ENCODE measurements at places on chromosomes 11 and 22.
A peak's percentile ranks its signal among the peaks of the same experiment; 100 is the strongest.

GRCh38 chr11:6443269-6444003 is 2.6 kb upstream of the HPX start:
- peak; percentile 37 for DNase-seq

GRCh38 chr11:105183426-105183825 is 43.9 kb upstream of the CARD18 start:
- no peak for DNase-seq

DNA sequence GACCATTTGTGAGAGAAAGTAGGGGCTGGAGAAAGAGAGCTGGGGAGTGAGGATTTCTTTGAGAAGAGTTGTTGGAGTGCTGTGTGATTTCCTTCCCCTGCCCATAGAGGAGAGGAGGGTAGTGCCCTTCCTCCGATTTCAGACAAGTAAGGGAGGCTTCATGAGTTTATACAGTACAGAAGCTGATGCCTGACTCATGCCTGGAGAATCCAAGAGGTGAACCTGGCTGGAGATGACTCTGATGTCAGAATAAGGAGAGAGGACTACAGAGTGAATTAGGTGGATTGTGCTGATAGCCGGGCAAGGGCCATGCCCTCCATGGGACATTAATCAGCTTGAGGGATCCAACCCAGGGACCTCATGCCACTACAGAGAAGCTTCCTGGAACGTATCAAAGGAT is 91.6 kb downstream of the FAR1 start:
- DNase-seq: peak; percentile 25

- peak; percentile 68 for DNase-seq
Measured at GRCh38 chr22:22210375-22210774, 34.2 kb upstream of the VPREB1 start.

- DNase-seq: no peak
Measured at GRCh38 chr11:62713343-62713742, 5.9 kb downstream of the GNG3 start.

- DNase-seq: no peak
Measured at GRCh38 chr11:73218830-73219215, 742 bp downstream of the P2RY2 start.

DNA sequence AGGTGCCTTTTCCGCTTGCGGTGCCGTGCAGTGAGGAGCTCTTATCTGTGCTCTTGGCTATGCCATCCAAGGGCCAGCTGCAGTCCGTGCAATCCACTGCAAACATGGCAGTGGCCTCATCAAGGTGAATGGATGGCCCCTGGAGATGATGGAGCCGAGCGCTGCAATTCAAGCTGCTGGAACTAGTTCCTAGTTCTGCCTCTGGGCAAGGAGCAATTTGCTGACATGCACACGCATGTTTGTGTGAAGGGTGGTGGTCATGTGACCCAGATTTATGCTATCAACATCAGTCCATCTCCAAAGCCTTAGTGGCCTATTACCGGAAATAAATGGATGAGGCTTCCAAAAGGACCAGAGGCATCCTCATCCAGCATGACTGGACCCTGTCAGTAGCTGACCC is 3.1 kb upstream of the EHD1 start:
- DNase-seq: no peak

- no peak for DNase-seq
Measured at GRCh38 chr11:68734111-68734510, 17.2 kb downstream of the TESMIN start.

GRCh38 chr22:50563413-50564160 is 868 bp upstream of the SYCE3 start:
- no peak for DNase-seq

- peak; percentile 14 for DNase-seq
Measured at GRCh38 chr22:37907036-37907954, 1.2 kb downstream of the MICALL1 start.

- no peak for DNase-seq
Measured at GRCh38 chr11:65382804-65383368, 440 bp upstream of the SLC25A45 start.

DNA sequence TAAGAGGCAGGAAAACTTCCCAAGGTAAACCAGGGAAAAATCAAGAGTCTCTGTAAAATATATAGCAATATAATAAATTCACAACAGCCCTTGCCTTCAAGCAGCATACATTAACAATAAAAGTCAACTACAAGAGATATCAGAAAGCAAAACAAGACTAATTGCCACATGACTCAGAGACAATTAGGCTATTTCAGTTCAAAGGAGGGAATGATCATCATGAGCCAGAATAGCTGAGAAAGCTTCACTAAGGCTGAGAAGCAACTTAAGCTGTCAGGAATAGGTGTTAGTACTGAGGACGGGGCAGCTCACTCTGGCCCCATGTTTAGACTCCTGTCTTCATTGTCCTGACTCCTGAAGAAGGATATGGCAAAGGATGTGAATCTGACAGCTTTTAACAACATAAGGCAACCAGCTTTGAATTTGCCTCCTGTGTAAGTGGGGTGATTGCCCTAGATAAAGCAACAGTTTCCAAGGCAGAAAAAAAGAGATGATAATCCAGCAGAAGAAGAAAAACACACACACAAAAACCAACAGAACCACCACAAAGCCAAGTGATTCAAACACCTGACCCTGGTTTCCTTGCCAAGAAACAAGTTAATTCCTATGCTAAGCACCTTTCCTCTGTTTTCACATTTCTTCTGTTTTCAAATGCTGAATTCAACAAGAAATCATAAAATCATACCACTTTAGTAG is 60.8 kb downstream of the SIK3 start:
- DNase-seq: no peak

DNA sequence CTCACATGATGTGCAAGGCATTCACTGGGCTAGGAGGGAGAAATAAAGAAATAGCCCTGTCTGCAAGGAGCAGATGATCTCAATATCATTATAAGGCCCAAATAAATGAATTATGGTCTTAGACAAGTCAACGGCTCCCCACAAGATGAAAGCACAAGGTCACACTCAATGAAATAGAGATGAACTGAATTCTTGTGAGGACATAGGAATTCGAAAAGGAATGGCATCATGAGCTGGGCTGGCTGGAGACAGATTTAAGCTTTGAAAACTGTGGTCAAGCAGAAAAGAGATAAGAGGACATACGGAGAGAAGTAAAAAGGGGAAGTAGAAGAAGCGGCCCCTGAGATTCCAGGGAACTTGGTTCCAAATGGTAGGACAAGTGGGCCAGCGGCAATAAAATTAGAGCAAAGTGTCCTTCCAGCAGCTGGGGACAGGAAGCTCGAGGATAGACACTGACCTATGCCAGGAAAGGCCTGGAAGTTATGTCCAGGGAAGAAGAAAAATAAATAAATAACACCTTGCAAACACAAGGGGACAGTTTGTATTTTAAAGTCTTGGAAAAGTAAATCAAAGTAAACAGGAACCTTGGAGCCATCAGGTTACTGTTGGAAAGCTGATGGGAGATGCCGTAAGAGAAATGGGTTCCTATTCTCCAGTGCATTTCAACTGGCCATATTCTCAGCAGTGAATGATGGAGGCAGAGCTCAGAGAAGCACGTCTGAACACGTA is 37.8 kb downstream of the GALNT18 start:
- DNase-seq: no peak

DNA sequence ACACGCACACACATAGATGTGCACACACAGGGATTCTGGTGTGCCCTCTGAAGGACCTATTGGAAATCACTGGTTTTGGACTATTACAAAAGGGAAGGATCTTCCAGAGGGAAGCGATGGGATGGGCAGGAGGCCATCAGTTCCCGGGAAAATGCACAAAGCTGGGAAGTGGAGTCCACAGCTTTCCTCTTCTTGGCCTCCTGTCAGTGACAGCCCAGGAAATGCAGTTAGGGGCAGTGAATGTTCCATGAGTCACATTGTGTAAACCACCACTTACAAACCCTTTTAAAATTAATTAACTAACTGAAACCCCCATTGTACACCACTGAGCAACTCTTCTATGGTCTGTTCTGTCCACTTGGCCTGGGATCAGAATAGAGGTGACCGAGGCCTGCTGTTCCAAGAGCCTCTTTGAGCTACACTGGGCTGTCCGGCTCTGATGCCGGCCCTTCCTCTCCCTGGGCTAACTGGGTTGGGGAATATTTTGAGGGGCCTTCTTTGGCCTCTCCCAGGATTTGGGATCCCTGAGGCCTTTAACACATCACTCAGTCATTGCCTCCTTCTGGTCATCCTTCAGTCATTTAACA is 137.7 kb downstream of the FEZ1 start:
- DNase-seq: peak; percentile 42

DNA sequence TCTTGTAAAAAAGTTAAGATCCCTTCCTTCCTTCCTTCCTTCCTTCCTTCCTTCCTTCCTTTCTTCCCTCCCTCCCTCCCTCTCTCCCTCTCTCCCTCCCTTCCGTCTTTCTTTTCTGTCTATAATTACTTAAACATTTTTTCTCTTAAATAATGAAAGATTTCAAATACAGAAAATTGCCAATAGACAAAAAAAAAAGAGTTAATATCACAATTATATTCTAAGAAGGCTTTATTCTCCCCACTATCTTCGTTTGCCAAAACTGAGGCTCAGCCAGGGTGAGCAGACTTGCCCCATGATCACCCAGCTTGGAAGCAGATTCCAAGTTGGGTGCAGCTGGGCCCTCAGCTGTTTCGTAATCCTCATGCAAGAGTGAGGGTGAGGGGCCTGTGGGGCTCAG is 327 bp upstream of the CACNA1I start:
- no peak for DNase-seq

DNA sequence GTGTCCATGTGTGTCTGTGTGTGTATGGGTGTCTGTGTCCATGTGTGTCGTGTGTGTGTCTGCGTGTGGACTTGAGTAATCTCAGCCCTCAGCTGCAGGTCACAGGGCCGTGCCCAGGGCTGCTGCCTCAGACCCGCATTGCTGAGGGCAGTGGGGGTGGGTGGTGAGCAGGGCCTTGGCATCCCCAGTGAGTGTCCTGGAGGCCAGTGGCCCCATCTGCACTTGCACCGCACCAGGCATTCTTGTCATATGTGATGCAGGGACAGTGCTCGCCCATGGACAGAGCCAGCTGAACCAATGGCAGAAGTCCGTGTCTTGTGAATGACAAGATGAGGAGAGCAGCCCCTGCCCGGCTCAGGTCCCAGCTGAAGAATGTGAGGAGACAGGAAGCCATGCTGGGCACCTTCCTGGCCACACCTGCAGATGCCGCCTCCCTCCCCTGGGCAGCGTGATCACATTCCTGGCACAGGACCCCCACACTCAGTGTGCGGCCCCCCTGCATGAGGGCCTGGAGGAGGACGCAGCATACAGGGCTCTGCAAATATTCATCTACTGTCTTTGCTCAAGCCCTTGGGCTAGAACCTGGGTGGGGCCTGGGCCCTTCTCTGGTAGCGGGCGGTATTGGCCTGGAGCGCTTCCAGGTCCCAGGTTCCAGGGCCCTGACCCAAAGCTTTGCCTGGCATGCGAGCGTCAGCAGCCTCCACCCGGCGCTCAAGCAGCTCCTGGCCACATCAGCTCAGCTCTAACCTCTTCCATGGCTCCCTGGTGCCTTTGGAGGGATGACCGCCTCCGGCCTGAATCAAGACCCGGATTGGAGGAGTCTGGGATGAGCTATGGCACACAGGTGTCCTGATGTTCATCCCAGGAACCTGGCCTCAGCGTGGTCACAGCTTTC is 3.9 kb downstream of the ALDH3B2 start:
- no peak for DNase-seq

DNA sequence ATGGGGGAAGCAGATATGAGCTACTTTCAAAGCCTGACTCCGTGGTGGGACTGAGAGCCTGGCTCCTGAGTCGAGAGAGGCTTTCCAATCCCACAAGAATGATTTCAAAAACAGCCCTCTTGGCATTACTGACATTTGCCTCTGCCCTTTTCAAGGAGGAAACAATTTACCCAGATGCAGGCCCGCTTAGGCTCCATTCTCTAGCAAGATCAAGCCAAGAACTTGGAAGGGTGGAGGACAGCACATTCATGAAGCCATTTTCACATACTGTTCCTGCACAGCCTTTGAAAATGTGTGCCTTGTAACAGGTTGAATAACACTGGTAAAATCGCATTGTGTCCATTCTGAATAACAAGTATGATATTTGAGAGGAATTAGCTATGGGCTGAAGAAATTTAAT is 58.2 kb upstream of the EED start:
- no peak for DNase-seq

- DNase-seq: no peak
Measured at GRCh38 chr11:2539371-2540222, 94.8 kb downstream of the KCNQ1 start.

- DNase-seq: no peak
Measured at GRCh38 chr11:72578051-72578450, 96.2 kb downstream of the PDE2A start.

GRCh38 chr22:20508815-20509271 is 1.4 kb downstream of the MED15 start:
- no peak for DNase-seq

DNA sequence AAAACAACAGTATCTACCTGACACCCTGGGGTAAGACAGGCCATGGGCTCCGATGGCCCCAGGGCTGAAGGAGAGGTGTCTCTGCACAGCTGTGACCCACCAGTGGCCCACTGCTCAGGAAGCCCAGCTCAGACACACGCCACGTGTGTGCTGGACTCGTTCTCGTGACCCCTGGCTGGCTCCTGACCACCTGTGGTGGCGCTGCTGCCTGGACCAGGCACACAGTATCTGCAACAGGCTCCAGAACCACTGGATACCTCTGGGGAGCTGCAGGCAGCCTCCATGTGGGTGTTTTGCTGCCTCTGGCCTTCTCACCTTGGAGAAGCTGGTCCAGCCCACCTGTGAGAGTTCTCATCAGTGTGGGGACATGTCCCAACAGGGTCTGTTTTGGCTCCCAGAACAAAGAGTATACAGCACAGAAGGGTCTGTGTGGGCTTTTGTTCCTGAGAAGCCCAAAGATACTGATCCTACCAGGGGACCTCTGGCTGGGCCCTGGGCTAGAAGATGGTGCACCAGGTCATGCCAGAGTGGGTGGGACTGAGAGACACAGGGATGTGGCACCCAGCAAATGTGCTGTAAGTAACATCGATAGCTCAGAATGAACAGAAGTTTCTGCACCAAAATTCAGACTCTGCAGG is 21.7 kb upstream of the SERPIND1 start:
- DNase-seq: no peak

GRCh38 chr11:2860636-2861035 is 24.9 kb downstream of the CDKN1C start:
- no peak for DNase-seq

DNA sequence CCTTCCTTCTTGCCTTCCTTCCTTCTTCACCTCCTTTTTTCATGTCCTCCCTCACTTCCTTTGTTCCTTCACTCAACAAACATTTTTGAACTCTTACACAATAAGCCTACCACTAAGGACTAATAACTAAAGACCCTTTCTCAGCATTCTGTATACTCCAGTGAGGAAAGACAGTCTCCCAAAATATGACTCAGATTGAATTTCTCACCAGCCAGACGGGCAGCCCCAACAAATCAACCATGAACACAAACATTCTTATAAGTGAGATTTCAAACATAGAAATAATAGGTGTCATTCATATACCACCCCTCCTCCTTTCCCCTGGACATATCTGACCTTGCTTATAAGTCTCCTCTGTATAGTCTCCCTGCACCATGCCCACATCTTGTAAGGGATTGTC is 1079.7 kb downstream of the OPCML start:
- DNase-seq: peak; percentile 54
